ENCODE measurements at places on chromosomes 3 and 15. TPM values are rescaled to one million over a fixed set of nuclear protein-coding genes. Genes with fewer than 3 reads are reported as not detected.

Gene XCR1
- 0.70 TPM for total RNA-seq

Gene FGF7
- total RNA-seq, result 48.3 TPM

Gene TNFSF10
- total RNA-seq, result 44.1 TPM

Gene APOD
- 60.0 TPM for total RNA-seq

Gene IL17RB
- total RNA-seq, result 0.65 TPM

Gene PIF1
- 0.99 TPM for total RNA-seq

Gene STRA6
- 50.9 TPM for total RNA-seq
